Activated naive CD8-positive, alpha-beta T cell treated with anti-CD3 and anti-CD28 coated beads for 36 hours (primary cell): ENCODE measurements at places on chromosomes 6 and 20.

- peaks cover 38% of the 10 kb centered on the region for H3K4me1 ChIP-seq
- H3K36me3 ChIP-seq: peaks cover 18% of the 10 kb centered on the region
- H3K27me3 ChIP-seq: no peaks in the 10 kb centered on the region
- peak overlapping the region; percentile 94 for H3K27ac ChIP-seq
- DNase-seq: no peak
Observed at GRCh38 chr6:10746915-10747250, 722 bp upstream of the TMEM14B start.

DNA sequence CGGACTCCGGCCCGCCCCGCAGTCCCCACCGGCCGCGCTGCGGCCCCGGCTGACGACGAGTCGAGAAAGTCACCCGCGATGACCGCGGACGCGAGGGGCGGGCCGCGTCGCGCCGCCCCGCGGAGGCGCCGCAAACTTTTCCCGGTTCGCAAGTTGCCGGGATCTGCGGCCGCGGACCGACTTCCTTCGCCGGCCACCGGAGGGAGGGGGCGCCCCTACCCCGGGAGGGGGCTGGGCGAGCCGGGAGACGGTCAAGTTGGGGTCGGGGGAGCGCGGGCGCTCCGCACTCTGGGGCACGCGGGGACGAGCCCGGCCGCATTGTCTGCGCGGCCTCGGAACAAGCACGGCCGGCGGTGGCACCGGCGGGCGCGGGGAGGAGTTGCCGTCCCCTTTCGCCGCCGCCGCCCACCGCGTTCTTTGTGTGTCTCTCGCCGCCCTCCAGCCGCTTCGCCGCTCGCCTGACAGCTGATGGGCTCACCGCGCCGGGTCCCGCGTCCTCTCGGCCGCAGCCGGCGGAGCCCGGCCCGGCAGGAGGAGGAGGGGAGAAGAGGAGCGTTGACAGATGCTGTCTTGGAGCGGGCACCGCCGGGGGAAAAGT lies 131.6 kb downstream of the OGFRL1 start:
- no peaks in the 10 kb centered on the region for H3K36me3 ChIP-seq
- no peak overlapping the region for H3K27ac ChIP-seq
- H3K4me3 ChIP-seq: peak overlapping the region; percentile 62
- H3K4me1 ChIP-seq: peaks cover 2% of the 10 kb centered on the region
- peak; percentile 8 for DNase-seq
- peaks cover 76% of the 10 kb centered on the region for H3K27me3 ChIP-seq

- peaks cover 19% of the 10 kb centered on the region for H3K4me1 ChIP-seq
- no peaks in the 10 kb centered on the region for H3K27me3 ChIP-seq
- H3K27ac ChIP-seq: no peak overlapping the region
- no peak for DNase-seq
- H3K36me3 ChIP-seq: no peaks in the 10 kb centered on the region
- no peak overlapping the region for H3K4me3 ChIP-seq
Observed at GRCh38 chr6:34610819-34611477, 54.8 kb upstream of the SPDEF start.

DNA sequence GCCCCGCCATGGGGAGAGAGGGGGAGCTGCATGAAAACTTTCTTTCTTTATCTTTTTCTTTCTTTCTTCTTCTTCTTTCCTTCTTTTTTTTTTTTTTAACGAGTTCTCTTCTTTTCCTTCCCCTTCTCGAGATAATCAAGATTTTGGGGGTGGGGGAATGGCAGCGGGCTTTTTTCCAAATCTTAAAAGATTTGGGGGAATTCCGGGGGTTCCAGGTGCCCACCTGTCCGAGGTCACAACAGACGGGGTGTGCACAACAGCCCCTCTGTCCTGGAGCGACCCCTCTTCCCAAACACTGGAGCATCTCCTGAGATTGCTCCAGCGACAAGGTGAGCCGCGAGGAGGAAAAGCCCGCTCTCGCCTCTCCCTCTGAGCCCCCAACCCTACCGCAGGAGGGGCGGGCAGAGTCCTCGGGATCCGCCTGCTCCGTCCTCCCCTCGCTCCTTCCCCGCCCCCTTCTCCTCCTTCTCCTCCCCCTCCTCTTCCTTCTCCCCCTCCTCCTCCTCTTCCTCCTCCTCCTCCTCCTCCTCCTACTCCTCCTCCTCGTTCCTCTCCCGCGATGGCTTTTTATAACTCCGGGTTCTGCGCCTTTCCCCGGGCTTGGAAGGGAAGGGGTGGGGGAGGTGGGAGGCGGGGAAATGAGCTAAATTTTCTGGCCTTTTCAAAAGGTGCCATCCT lies 689 bp upstream of the KCNB1 start:
- H3K27ac ChIP-seq: no peak overlapping the region
- DNase-seq: no peak
- no peak overlapping the region for H3K4me3 ChIP-seq

DNA sequence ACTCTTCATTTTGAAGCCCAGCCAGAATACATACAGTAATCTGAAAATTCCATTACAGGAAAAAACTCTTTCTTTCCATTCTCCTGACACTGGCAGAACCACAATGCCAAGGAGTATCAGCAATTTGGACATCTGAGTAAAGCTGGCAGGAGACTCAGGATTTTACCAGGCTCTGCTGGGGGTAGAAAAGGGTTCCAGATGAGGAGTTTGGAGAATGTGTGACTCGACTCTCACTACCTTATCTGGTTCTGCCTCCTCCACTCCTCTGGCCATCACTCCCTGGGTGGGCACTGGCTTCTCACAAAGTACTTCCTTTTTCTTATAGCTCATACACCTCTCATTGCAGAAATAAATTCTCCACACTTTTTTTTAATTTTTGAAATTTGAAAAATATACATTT lies 10.6 kb upstream of the WFDC8 start:
- no peaks in the 10 kb centered on the region for H3K36me3 ChIP-seq
- H3K27ac ChIP-seq: no peak overlapping the region
- H3K4me1 ChIP-seq: no peaks in the 10 kb centered on the region

GRCh38 chr20:38321959-38322598 lies 18.1 kb downstream of the BPI start:
- H3K4me3 ChIP-seq: no peak overlapping the region
- H3K36me3 ChIP-seq: no peaks in the 10 kb centered on the region
- no peaks in the 10 kb centered on the region for H3K4me1 ChIP-seq
- peaks cover 28% of the 10 kb centered on the region for H3K27me3 ChIP-seq

- no peak overlapping the region for H3K27ac ChIP-seq
- H3K36me3 ChIP-seq: peaks cover 35% of the 10 kb centered on the region
- no peak for DNase-seq
- H3K4me1 ChIP-seq: peaks cover 39% of the 10 kb centered on the region
- no peak overlapping the region for H3K4me3 ChIP-seq
Observed at GRCh38 chr6:16676376-16676775, 84.9 kb downstream of the ATXN1 start.

GRCh38 chr6:43825187-43826115 lies 55.4 kb downstream of the VEGFA start:
- H3K27me3 ChIP-seq: peaks cover 8% of the 10 kb centered on the region
- H3K27ac ChIP-seq: no peak overlapping the region
- H3K36me3 ChIP-seq: no peaks in the 10 kb centered on the region
- H3K4me1 ChIP-seq: peaks cover 3% of the 10 kb centered on the region

- no peak overlapping the region for H3K4me3 ChIP-seq
- peaks cover 20% of the 10 kb centered on the region for H3K27me3 ChIP-seq
- no peak overlapping the region for H3K27ac ChIP-seq
Observed at GRCh38 chr20:33262658-33263065, 20.4 kb upstream of the BPIFB1 start.

DNA sequence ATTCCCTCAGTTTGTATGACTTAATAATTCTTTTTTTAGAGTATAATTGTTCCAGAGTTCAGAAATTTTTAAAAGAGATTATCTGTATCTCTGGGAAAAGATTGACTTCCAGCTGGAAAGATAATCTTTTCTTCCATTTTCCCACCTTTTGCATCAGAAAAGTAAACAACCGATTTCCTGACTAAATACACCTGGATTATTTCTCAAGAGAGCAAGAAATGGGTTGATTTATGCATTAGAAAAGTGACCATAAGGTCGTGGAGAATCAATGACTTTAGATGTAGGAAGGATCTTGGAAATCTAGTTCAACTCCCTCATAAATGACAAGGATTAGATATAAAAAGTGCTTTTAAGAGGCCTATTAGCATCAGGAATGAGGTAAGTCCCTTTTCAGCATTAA lies 79.9 kb downstream of the SGK1 start:
- peak overlapping the region; percentile 98 for H3K27ac ChIP-seq
- DNase-seq: no peak
- H3K36me3 ChIP-seq: peaks cover 20% of the 10 kb centered on the region
- H3K27me3 ChIP-seq: no peaks in the 10 kb centered on the region
- no peak overlapping the region for H3K4me3 ChIP-seq

GRCh38 chr20:38872036-38872435 lies 54.2 kb upstream of the FAM83D start:
- peak overlapping the region; percentile 94 for H3K27ac ChIP-seq
- H3K36me3 ChIP-seq: peaks cover 26% of the 10 kb centered on the region
- no peaks in the 10 kb centered on the region for H3K27me3 ChIP-seq

DNA sequence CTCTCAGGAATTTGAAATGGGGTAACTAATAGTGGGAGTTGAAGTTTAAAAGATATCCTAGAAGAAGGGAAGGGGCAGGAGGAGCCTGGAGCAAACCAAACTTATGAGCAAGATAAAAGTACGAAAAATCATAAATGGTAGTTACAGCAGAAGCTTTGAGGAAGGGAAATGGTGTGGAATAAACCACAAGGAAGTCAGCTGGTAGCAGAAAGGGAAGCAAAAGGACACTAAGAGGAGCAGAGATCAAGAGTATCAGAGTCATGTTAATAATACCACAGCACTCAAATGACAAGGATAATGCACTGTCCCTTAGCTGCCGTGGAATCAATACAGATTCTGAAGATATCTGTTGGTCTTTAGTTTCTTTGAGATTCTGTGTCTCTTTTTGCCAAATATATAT lies 44.9 kb upstream of the CCDC28A start:
- no peak overlapping the region for H3K4me3 ChIP-seq
- H3K27me3 ChIP-seq: no peaks in the 10 kb centered on the region
- H3K27ac ChIP-seq: no peak overlapping the region
- H3K4me1 ChIP-seq: no peaks in the 10 kb centered on the region
- peaks cover 2% of the 10 kb centered on the region for H3K36me3 ChIP-seq

DNA sequence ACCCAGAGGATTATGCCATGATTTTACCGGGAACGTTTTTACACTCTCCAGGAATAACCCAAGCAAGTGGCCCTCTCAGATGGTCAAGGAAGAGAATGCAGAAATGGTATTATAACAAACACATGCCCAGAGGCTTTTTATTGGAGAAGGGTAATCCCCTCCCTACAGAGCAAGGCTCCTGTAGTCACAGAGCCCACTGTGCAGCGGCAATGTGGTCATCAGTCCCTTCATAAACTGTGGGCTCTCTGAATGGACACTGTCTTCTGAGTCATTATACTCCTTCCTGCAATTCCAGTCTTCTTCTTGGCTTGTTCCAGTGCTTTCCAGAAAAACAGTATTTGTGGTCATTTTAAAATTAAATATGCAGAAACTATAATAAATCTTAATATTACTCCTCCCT lies 74.7 kb downstream of the LAMA4 start:
- no peak overlapping the region for H3K4me3 ChIP-seq
- no peaks in the 10 kb centered on the region for H3K4me1 ChIP-seq
- H3K36me3 ChIP-seq: no peaks in the 10 kb centered on the region
- peaks cover 16% of the 10 kb centered on the region for H3K27me3 ChIP-seq
- no peak for DNase-seq

- H3K4me1 ChIP-seq: peaks cover 8% of the 10 kb centered on the region
- no peak overlapping the region for H3K4me3 ChIP-seq
- DNase-seq: no peak
- H3K27ac ChIP-seq: peak overlapping the region; percentile 49
- H3K27me3 ChIP-seq: no peaks in the 10 kb centered on the region
- peaks cover 2% of the 10 kb centered on the region for H3K36me3 ChIP-seq
Observed at GRCh38 chr20:47389867-47390347, 33.4 kb upstream of the ZMYND8 start.

- no peak overlapping the region for H3K27ac ChIP-seq
- no peak overlapping the region for H3K4me3 ChIP-seq
- H3K36me3 ChIP-seq: no peaks in the 10 kb centered on the region
- no peaks in the 10 kb centered on the region for H3K27me3 ChIP-seq
Observed at GRCh38 chr6:21281366-21281765, 312.2 kb upstream of the SOX4 start.

DNA sequence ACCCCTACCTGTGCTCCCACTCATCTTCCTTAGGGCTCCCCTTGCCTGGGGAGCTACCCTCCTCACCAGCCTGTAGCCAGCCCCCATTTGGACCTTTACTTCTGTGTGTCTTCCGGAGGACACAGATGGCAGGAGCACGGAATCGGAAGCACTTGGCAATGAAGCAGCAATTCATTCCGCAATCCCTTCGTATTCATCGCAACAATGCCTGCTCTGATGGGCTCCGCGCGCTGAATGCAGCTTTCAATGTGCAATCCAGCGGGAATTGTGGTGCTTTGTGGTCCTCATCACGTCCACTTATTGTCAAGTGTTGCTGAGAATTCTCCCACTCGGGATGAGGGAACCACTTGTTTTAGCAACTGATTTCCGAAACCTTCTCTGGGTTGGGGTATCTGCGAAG lies 336.0 kb downstream of the DHX35 start:
- no peak for DNase-seq
- peaks cover under 1% of the 10 kb centered on the region for H3K27me3 ChIP-seq
- no peak overlapping the region for H3K4me3 ChIP-seq
- no peaks in the 10 kb centered on the region for H3K36me3 ChIP-seq
- no peak overlapping the region for H3K27ac ChIP-seq
- no peaks in the 10 kb centered on the region for H3K4me1 ChIP-seq

GRCh38 chr20:45963059-45964005 lies 8.7 kb downstream of the ZNF335 start:
- H3K27me3 ChIP-seq: no peaks in the 10 kb centered on the region
- H3K27ac ChIP-seq: peak overlapping the region; percentile 43
- DNase-seq: no peak
- H3K36me3 ChIP-seq: peaks cover 17% of the 10 kb centered on the region

DNA sequence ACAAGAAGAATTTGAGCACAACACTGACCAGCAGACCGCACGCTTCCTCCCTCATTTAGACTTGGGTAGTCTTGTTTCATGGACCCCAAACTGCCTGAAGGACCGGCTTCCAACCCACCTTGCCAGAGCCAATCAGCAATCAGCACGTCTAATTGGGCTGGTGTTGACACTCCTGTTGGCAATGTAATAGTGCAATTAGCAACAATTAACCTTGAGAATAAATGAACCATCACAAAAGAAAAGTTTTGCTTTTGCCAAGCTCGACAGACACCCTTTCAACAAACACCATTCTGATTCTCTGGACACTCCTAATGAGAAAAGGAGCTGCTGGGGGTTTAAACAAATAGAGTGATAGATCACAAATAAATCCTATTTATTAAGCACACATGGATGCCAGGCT lies 61.0 kb downstream of the EDN3 start:
- H3K27me3 ChIP-seq: peaks cover 4% of the 10 kb centered on the region
- H3K27ac ChIP-seq: no peak overlapping the region
- DNase-seq: no peak
- no peaks in the 10 kb centered on the region for H3K36me3 ChIP-seq
